ENCODE measurements at places on chromosomes 1 and 21.

DNA sequence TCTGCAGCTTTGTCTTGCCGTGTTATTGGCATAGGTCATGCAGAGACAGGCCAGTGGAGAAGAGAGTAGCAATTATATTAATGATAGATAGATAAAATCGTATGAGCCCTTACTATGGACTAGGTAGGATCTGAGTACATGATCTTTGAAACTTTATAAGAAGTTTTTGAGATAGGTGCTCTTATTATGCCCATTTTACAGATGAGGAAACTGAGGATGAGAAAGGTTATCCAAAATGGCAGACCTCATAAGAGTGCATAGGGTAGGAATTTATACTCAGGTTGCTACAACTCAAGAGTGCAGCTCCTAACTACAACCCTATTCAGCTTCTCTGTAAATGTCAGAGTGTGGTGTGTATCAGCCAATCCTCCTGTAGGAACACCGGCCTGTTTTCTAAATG, 89.6 kb downstream of the SLC35F3 start:
- no peak for DNase-seq

DNA sequence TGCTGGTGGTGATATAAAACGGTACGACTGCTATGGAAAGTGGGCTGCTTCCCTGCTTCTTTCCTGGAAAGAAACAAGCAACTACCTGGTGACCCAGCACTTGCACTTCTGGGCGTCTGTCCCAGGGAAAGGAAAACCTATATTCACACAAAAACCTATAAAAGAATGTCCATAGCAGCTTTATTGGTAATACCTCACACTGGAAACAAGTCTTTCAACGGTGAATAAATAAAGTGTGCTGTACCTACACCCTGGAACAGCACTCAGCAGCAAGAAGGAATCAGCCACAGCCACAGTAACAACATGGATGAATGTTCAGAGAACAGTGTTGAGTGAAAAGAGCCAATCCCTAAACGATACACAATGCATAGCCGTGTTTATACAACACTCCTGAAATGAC, 19.9 kb downstream of the SLC19A1 start:
- DNase-seq, result no peak

DNA sequence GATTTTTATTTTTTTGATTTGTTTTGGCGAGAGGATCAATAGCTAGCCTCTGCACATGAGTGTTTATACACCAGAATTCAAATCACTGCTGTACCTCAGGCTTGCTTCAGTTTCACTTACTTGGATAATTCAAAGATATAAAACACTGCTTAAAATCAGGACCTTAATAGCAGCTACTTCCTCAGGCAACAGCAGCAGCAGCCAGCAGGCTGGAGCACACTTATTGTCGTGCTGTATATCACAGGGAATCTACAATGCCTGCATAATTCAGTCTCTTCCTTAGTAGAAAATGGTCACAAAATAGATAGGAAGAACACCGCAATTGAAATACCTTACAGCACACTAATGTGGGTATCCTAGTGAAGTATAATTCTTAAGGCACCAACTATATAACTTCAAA, 497.3 kb downstream of the NEGR1 start:
- peak; percentile 6 for DNase-seq

DNA sequence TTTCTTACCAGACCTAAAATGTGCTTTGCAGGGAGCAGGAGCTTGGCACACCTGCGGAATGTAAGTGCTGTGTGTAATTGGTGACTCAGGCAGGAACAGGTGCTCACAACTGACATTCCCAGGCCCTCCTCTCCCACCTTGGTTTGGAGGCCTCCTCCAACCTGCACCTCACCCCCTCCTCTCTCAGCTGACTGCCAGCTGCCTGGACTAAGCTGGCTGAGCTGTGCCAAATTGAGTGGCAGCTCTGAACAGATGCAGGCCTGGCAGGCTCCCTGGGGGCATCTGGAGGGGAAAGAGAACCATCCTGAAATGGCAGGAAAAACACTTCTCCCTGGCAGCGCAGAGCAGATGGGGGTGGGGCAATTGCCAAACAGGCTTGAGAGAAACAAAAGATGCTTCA, 91.7 kb upstream of the PGBD5 start:
- no peak for DNase-seq

DNA sequence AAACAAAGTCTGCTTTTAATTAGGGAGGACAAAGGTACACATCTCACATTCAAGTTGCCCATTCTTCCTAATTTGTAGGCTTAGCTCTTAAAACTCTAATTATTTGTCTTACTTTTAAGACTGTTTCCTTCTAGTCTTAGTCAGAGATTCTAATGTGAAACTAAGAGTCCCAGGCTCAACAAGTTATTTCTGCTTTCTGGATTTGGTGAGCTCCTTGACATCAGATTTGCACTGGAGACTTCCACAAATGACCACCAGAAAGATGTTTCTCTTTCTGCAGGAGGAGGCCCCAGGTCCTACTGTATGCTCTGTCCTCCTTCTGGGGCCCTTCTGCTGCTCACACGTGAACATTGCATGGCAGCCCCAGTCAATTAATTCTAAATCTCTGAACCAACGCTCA, 194.2 kb upstream of the JUN start:
- DNase-seq, result no peak

DNA sequence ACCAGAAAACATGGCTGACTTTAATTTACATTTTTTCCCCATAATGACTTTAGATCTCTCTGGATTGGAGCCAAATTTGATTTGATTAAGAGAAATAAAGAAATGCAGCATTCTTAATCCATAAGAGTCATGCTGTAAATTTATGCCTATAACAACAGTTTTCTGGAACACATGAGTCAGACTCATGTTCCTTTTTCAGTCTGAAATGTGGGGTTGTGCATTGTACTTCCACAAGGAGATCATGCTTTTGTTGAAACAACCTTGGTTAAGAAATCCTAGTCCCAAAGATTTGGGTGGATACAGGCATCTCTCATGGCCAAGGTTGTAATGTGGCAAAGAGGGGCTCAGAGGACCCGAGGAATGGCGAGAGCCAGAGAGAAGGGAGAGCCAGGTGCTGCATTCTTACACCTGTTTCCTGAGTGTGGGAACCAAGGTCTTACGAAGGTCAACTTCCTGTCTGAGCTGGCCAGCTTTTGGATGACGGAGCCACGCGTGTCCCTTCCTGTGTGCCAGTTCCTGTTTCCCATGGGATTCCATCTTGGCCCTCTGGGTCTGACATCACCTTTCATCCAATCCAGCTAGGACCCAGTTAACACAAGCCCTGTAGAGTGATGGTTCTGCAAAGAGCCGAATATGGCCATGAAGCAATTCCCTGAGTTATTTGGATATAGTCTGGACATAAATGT, 23.1 kb downstream of the CLDN14 start:
- DNase-seq, result peak; percentile 98

DNA sequence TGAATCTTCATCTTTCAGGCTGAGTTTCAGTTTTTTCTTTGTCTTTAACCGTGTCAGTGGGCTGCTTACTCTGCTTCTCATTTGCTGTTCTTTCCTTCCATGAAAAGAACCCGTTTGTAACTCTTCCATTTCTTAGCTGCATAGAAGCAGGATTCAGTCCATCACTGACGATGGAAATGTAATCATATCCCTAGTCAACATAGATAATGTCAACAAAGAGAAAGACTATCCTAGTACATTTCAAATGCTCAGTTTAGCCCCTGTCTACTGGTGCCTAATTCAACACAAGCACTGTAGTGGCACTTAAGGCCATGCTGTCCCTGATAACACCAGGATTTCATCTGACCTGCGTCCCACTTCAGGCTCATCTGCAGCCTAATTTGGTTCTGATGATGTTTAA, 376 bp downstream of the GBP1 start:
- peak; percentile 65 for DNase-seq

GRCh38 chr1:207868251-207868773, 42.6 kb downstream of the CD34 start:
- DNase-seq, result peak; percentile 45

- DNase-seq, result no peak
These were observed 2.4 kb upstream of the CTPS1 start for GRCh38 chr1:40976952-40977690.

- no peak for DNase-seq
These were observed 67.3 kb downstream of the VCAM1 start for GRCh38 chr1:100786870-100787269.
